Activated CD4-positive, alpha-beta T cell treated with anti-CD3 and anti-CD28 coated beads for 1 hour (primary cell): ENCODE measurements at places on chromosomes 16 and 17.

GRCh38 chr17:49746791-49747490 lies 17.0 kb downstream of the FAM117A start:
- DNase-seq, result no peak

- no peak for DNase-seq
These were observed 137.8 kb downstream of the ENGASE start for GRCh38 chr17:79212149-79213087.

DNA sequence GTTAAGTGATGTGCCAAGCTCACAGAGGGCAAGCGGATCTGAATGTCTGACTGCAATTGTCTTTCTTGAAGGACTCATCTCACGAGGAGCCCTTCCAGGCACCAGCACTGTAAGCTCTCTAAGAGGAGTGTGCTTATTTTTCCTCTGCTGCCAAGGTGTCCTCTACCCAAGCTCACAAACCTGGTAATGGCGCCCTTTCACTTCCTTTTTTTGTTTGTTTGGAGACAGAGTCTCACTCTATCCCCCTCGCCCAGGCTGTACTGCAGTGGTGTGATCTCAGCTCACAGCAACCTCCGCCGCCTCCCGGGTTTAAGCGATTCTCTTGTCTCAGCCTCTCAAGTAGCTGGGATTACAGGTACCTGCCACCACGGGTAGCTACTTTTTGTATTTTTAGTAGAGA lies 233.8 kb downstream of the MAP2K4 start:
- DNase-seq, result no peak

DNA sequence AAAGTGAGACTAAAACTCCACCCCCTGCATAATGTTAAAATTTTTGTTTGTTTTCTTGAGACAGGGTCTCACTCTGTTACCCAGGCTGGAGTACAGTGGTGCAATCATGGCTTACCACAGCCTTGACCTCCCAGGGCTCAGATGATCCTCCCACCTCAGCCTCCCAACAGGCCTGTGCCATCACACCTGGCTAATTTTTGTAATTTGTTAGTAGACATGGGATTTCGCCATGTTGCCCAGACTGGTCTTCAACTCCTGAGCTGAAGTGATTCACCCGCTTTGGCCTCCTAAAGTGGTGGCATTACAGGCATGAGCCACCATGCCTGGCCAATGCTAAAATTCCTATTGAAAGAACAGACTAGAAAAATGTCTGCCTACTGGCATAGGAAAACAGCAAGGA lies 103.8 kb downstream of the TRIM37 start:
- no peak for DNase-seq

GRCh38 chr17:59893676-59894100 lies 767 bp downstream of the RPS6KB1 start:
- no peak for DNase-seq

- no peak for DNase-seq
These were observed 191.7 kb upstream of the RBFOX1 start for GRCh38 chr16:7140899-7141298.

GRCh38 chr17:41549596-41550039 lies 21.5 kb upstream of the KRT19 start:
- DNase-seq, result no peak

- no peak for DNase-seq
These were observed 31.7 kb upstream of the KCNJ2 start for GRCh38 chr17:70137451-70138230.
